H9 (cell line): ENCODE measurements at places on chromosomes 2 and 18.

DNA sequence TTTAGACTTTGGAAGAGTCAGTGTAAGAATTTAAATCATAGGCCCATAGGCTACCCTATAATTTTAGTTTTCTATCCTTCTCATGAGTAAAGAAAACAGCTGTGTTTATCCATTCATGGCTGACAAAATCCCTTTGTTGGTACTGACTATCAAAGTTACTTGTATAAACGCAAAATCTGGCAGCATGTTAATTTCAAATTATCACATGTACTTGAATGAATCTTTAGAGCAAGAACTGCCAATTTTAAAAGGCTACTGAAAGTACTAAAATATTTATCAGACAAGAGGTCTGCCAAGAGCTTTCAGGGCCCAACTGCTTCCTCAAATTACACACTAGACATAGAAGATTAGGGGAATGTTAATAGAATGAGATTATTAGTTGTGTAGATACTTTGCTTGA is 66.6 kb downstream of the MYL12B start:
- DNase-seq, result no peak
- peaks cover 22% of the 10 kb centered on the region for H3K36me3 ChIP-seq

DNA sequence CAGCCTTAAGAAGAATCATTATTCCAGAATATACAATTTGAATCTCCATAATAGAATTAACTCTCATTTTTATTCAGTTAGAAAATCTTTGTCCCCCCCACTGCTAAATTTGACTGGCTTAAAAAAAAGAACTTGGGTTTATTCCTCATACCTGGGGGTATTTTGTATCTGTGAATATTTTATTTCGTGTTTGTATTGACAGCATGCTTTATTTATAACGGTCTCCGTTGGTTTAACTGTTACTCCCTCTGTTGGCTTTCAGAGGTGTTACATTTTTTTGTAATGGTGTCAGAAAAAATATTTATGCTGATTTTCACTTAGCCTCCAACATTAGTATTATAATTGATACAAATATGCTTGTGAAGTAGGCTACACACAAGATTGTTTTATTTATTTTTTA is 109.1 kb downstream of the HAUS1 start:
- H3K4me1 ChIP-seq, result no peaks in the 10 kb centered on the region
- no peak overlapping the region for H3K27ac ChIP-seq
- H3K4me3 ChIP-seq, result no peak overlapping the region
- DNase-seq, result no peak
- peaks cover 17% of the 10 kb centered on the region for H3K36me3 ChIP-seq

DNA sequence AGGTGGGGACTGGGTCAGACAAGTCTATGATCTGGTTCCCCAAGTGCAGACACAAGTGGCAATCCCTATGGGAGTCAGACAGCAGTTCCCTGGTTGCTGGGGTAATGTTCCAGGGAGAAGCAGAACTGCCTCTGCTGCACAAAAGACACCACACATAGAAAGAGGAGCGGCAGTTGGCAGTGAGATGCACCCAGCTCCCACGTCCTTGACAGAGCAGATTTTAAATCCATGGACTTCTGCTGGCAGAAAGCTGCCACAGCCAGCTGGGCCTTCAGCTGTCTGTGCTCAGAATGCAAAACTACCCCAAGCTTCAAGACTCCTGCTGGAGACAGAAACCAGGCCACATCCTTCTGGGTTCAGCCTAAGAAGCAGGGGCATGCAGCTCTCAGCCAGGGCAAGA is 147.2 kb downstream of the ETAA1 start:
- H3K27me3 ChIP-seq, result no peaks in the 10 kb centered on the region
- DNase-seq, result no peak
- H3K27ac ChIP-seq, result no peak overlapping the region
- H3K4me3 ChIP-seq, result no peak overlapping the region
- peaks cover 9% of the 10 kb centered on the region for H3K4me1 ChIP-seq

DNA sequence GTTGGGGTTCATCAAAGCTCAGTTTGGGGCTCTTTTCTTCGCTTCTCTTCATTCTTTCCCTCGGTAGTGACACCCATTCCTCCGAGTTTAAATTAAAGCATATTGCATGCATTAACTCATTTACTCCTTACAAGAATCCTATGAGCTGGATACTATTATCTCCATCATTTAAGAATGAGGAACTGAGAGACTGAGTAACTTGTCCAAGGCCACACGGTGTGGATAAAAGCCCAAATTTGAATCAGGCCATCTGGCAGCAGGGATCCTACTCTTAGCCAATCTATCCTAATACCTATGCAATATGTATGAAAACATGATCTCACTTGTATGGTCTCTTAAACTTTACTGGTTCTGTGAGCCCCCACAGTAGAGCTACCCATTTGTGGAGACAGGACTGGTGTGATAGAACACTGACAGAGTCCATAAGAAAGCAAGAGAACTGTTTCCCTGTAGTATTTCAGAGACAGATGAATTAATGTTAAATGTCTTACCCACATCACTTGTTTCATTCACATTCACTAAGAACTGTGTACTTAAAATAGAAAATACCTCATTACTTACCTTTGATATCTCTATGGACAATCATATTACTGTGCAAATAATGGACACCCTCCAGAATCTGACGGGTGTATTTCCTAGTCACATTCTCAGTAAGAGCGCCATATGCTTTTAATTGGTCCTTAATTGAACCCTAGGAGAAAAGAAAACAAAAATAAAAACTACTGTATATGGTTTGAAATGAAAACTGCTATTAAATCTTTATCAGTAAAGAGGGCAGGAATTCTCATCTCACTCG is 20.4 kb upstream of the ERCC3 start:
- DNase-seq, result no peak
- peaks cover 36% of the 10 kb centered on the region for H3K36me3 ChIP-seq
- H3K4me1 ChIP-seq, result no peaks in the 10 kb centered on the region
- no peaks in the 10 kb centered on the region for H3K27me3 ChIP-seq

DNA sequence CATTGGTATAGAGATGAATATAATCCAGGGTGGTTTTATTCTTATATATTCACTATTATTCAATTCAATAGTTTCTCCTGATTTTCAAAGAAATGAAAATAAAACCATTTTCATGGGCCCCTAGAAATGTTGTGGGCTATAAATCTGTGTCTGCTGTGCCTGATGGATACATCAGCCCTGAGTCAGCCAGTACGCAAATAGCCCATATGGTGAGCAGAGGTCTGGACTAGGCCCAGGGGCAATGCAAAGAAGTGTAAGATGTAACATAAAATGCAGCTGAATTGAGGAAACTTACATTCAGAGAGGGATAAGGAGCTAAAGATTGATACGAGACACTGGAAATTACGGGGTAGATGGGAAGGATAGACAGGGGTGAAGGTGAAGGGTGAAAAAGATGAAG is 122.5 kb downstream of the MAIP1 start:
- no peaks in the 10 kb centered on the region; the same call in 1 of the 2 replicates for H3K4me1 ChIP-seq
- DNase-seq, result no peak
- H3K27ac ChIP-seq, result no peak overlapping the region
- no peak overlapping the region for H3K4me3 ChIP-seq

- DNase-seq, result no peak
- no peaks in the 10 kb centered on the region for H3K27me3 ChIP-seq
- H3K4me3 ChIP-seq, result no peak overlapping the region
- no peaks in the 10 kb centered on the region for H3K4me1 ChIP-seq
- no peak overlapping the region for H3K27ac ChIP-seq
- peaks cover 6% of the 10 kb centered on the region; the same call in 2 of the 3 replicates for H3K36me3 ChIP-seq
Measured at GRCh38 chr18:79321625-79322405, 73.9 kb upstream of the NFATC1 start.

DNA sequence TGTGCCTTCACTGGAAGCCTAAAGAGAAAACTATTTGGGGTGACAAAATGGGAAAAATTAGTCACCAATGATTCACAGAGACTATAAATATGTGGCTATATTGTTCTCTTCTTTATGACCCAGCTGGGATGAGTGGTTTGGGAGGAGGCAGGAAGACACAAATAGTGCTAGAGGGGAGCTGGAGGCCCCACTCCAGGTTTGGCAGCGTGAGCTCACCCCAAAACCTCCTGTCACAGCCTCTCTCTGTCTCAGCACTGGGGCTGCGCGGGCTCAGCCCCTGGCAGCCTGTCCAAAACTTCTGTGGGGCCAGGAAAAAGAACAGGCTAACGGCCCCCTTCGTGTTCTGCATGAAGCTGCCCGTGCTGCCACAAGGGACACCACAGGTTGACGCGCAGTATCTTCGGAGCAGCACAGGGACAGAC is 73.2 kb upstream of the LCLAT1 start:
- no peak overlapping the region for H3K27ac ChIP-seq
- DNase-seq, result peak; percentile 39
- no peaks in the 10 kb centered on the region for H3K36me3 ChIP-seq

DNA sequence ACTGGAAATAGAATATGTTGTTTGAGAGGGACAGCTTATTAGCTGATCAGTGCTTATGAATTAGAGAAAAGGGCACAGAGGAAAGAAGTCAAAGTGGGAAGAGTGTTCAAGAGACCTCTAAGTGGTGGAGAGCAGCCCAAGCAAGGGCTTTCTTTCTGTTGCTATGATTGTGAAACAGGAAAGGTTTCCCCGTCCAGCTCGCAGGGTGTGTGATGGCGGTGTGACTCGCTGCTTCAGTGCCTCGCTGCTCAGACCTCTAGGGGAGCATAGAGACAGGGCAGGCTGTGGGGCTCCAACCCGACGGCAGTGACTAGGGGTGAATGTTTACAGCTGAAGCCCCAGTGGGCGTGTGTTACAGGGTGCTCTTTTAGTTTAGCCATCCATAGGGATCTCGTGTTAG is 166.5 kb upstream of the COPS8 start:
- no peaks in the 10 kb centered on the region for H3K4me1 ChIP-seq
- DNase-seq, result no peak
- no peaks in the 10 kb centered on the region for H3K36me3 ChIP-seq
- H3K27ac ChIP-seq, result no peak overlapping the region
- H3K27me3 ChIP-seq, result no peaks in the 10 kb centered on the region
- no peak overlapping the region for H3K4me3 ChIP-seq

- H3K36me3 ChIP-seq, result no peaks in the 10 kb centered on the region
- peaks cover 2% of the 10 kb centered on the region; the same call in 1 of the 2 replicates for H3K27me3 ChIP-seq
- H3K27ac ChIP-seq, result no peak overlapping the region
- H3K4me1 ChIP-seq, result peaks cover 3% of the 10 kb centered on the region; the same call in 1 of the 2 replicates
Measured at GRCh38 chr2:60567919-60568768, 14.7 kb upstream of the BCL11A start.

- no peak overlapping the region for H3K4me3 ChIP-seq
- no peaks in the 10 kb centered on the region for H3K4me1 ChIP-seq
- peak; percentile 57 for DNase-seq
- no peaks in the 10 kb centered on the region; the same call in 2 of the 3 replicates for H3K36me3 ChIP-seq
Measured at GRCh38 chr2:110101280-110101844, 14.3 kb downstream of the MALL start.

DNA sequence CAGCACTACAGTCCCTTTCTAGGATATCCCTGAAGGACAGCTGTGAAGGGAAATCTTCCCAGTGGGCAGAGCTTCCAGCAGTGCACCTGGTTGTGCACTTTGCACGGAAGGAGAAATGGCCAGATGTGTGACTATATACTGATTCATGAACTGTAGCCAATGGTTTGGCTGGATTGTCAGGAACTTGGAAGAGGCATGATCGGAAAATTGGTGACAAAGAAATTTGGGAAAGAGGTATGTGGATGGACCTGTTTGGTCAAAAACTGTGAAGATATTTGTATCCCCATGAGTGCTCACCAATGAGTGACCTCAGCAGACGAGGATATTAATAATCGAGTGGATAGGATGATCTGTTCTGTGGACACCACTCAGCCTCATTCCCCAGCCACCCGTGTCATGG is 582.2 kb downstream of the CPS1 start:
- H3K36me3 ChIP-seq, result peaks cover 2% of the 10 kb centered on the region; the same call in 2 of the 3 replicates
- no peak overlapping the region for H3K4me3 ChIP-seq
- no peaks in the 10 kb centered on the region for H3K27me3 ChIP-seq
- no peak for DNase-seq
- H3K27ac ChIP-seq, result no peak overlapping the region

- DNase-seq, result no peak
- H3K27ac ChIP-seq, result no peak overlapping the region
- H3K4me3 ChIP-seq, result no peak overlapping the region
- H3K4me1 ChIP-seq, result no peaks in the 10 kb centered on the region; the same call in 1 of the 2 replicates
- H3K27me3 ChIP-seq, result no peaks in the 10 kb centered on the region
- H3K36me3 ChIP-seq, result no peaks in the 10 kb centered on the region
Measured at GRCh38 chr2:137179542-137179941, 414.2 kb downstream of the THSD7B start.

DNA sequence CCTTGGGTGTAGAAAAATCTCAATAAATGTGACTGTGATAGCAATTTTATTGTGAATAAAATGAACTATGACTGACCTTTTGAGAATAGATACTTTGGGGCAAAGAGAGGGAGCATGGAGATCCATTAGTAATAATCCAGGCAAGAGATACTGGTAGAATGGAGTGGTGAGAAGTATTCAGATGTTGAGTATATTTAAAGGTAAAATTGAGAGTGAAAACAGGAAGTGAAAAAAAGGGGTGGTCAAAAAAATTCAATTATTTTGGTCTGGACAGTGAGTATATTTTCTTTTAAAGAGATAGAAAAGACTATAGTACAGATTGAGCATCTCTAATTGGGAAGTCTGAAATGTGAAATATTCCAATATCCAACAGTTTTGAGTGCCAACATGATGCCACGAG is 1515.6 kb upstream of the NXPH2 start:
- H3K4me3 ChIP-seq, result no peak overlapping the region
- no peaks in the 10 kb centered on the region for H3K27me3 ChIP-seq
- H3K4me1 ChIP-seq, result no peaks in the 10 kb centered on the region
- no peaks in the 10 kb centered on the region for H3K36me3 ChIP-seq

- H3K4me1 ChIP-seq, result no peaks in the 10 kb centered on the region
- H3K27me3 ChIP-seq, result no peaks in the 10 kb centered on the region
- H3K36me3 ChIP-seq, result no peaks in the 10 kb centered on the region
- H3K27ac ChIP-seq, result no peak overlapping the region
Measured at GRCh38 chr2:64793701-64794100, 140.0 kb upstream of the SERTAD2 start.

GRCh38 chr2:43346602-43347567 is 120.5 kb upstream of the ZFP36L2 start:
- H3K4me3 ChIP-seq, result no peak overlapping the region
- no peaks in the 10 kb centered on the region; the same call in 2 of the 3 replicates for H3K36me3 ChIP-seq
- no peak for DNase-seq
- H3K4me1 ChIP-seq, result peaks cover 13% of the 10 kb centered on the region; the same call in 1 of the 2 replicates
- no peaks in the 10 kb centered on the region for H3K27me3 ChIP-seq

- no peak overlapping the region for H3K4me3 ChIP-seq
- no peaks in the 10 kb centered on the region for H3K4me1 ChIP-seq
- H3K27me3 ChIP-seq, result no peaks in the 10 kb centered on the region
Measured at GRCh38 chr18:13563390-13563805, 163.0 kb downstream of the FAM210A start.

GRCh38 chr2:70516596-70516995 is 37.0 kb downstream of the TGFA start:
- H3K4me3 ChIP-seq, result no peak overlapping the region
- peaks cover 2% of the 10 kb centered on the region; the same call in 1 of the 2 replicates for H3K4me1 ChIP-seq
- no peaks in the 10 kb centered on the region for H3K36me3 ChIP-seq
- no peaks in the 10 kb centered on the region for H3K27me3 ChIP-seq
- DNase-seq, result no peak

GRCh38 chr2:38038682-38039081 is 37.3 kb downstream of the CYP1B1 start:
- H3K27me3 ChIP-seq, result peaks cover 3% of the 10 kb centered on the region; the same call in 1 of the 2 replicates
- no peak overlapping the region for H3K27ac ChIP-seq
- no peak overlapping the region for H3K4me3 ChIP-seq
- no peak for DNase-seq
- no peaks in the 10 kb centered on the region for H3K36me3 ChIP-seq
- 0 out of 2 replicates have a peak, but pooled peaks cover 3% of the 10 kb centered on the region for H3K4me1 ChIP-seq
